ENCODE measurements at places on chromosomes 7 and 10.

DNA sequence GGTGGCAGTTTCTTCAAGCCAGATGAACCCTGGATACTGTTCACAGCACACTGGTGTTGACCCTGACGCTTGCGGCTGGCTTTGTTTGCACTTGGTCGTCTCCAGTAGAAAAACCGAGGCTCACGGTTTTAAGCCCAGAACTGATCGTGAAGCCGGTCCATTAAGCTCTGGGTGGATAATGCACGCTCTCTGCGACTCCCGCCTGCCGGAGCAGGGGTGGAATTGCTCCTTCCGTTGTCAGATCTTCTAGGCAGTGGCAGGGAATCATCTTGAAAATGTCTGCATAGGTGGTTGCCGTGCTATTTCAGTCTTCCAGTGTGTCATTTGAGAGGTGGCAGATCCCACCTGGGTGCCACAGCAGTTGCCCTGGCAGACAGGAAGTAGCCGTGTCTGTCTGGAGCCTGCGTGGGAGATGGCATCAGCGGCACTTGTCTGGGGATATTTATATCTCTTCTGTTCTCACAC is 35.9 kb upstream of the AP5Z1 start:
- DNase-seq, result no peak

DNA sequence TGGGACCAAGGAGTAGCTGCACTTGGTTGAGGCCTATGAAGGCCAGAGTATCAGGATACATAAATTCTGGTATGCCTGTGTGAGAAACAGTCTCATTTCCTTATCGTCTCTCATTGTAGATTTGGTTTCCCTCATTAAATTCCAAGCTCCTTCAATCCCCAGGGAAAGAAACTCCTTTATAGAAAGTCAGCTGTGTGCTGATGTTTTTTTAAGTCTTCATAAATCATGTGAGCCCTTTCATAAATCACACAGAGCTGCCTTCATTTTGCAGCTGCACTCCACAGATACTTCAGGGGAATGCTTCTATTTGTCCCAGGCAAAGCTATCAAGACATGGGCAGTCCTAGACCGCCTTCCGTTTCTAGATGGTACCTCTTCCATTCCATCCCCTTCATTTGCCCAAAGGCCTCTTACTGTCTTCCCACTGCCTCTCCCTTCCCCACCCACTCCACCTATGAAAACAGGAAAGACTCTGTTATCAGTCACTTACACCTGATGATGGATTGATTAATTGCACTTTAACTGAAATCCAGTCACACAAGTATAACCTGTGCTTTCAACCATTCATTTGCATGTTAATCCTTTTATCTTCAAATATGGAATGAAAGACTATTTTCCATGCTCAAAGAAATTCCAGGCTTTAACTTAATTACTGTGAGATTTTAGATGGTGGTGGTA is 290.2 kb downstream of the C7orf25 start:
- no peak for DNase-seq

DNA sequence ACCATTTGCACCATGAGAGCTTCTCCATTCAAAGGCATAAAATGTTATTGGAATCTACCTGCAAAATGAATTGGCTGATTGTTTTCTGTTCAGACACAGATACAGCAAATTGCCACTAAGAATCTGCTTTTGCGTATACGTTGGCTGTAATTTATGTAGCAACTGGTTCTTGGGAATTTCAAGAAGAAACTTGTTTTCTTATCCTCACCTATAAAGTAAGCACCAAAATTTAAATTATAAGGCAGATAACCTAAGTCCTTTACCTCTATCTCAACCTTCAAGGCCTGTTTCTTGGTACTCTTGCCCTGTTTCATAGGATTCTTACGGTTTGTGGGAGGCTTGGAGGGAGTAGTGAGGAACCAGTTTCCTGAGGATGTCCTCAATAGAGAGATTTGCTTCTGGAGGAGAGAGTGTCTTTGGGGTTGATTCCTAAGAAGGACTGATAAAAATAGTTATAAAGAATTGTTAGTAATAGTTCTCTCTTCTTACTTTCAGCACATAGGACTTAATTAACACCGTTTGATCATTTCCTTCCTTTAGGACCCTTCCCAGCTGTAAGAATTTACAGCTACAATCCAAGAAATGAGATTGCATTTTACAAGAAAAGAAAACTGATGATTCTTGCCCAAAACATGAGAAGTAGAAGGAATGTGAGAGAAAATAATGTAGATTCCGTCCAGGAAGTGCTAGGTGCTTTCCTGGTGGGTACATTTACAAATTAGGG is 2.0 kb downstream of the STAMBPL1 start:
- DNase-seq, result no peak

DNA sequence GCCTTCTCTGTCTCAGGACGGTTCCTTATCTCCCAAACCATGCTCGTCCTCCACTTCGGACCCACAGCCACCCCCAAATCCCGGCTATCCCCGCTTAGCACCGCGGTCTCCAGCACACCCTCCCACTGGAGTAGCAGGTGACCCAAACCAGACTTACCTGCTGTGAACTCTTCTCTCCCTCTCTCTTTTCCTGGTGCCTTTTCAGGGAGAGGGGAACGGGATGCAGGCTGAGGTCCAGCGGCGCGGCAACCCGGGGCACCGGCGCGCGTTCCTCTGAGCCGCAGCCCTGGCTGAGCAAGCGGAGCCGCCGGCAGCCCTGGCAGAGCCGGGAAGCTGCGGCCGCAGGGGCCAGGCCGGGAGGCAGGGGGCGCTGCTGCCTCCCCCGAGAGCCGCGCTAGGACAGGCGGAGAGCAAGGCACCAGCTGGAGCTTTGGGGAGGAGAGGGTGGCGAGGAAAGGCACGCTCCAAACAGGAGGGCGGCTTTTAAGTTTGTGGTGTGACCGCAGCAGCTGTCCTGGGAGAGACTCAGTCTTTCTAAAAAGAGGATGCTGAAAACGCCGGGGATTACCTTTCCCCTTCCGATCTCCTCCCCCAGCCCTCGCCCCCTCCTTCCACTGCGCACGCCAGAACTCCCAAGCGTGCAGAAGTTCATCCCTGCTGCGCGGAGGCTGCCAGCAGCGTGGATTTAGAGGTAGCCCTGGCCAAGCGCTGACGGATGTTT is at the start of gene SEMA3D:
Gene SEMA3D (minus strand): TSS at position 536 of the 721 bp plus-strand sequence. CDS start 65,165 bp downstream, outside the sequence.
- no peak for DNase-seq

DNA sequence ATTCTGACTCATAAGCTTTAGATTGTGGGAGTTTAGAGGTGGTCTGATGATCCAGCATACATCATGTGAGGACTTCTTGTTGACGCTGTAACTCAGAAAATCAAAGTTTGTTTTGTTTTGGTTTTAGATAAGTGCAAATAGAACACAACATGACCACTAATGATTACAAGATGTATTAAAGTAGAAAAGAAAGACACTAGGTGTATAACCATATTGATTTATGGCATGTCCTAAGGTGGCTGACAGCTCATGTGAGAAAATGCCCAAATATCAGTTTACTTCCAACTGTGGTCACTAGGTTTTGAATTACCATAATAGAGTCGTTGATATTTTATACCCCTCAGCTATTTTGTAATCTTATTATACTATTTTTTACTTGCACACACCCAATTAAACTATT is 1131.4 kb upstream of the PHF14 start:
- no peak for DNase-seq

DNA sequence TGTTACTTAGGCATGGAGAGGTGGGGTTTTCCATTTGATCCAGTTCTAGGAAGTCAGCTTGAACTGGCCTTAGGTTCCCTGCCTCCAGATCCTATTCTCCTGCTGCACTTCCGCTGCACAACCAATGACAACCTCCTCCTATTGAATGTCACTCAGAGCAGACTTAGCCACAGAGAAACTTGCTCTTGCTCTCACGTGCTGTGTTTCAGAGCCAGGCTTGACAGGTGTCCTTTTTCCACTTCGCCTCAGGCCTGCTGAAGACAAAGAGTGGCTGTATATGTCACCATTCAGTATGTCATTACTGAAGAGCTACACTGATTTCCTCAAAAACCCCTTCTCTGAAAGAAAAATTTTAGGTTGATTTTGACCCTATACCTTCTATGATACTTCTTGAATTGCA is 115.4 kb upstream of the ETV1 start:
- DNase-seq, result no peak

DNA sequence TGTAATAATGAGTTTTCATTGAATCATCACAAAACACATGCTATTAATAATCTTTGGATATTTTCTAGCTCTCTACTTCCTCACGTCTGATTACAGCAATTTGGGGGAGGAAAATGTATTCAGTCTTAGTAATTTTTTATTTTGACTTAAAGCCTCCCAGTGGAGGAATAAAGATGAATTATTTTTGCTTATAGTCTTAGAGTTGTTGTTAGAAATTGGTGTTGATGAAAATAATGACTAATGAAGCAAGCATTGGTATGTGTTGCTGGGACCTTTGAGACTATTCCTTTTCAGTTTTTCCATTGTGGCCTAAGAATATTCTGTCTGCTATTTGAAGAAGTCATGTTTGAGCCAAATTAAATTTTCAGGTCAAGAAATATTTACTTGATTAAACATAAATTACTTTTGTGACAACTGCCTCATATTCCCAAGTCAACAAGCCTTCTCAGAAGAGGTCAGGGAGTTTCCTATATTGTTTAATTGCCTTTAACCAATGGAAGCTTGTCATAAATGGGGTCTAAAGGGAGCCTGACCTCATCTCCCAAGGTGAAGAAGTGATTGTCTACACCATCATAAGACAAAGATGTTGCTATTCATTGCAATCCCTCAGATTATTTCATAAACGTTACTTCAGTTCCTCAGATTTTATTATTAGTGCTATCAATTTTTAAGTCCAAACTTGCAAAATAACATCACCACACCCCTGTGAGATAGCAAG is 90.0 kb downstream of the ST7 start:
- DNase-seq, result no peak

GRCh38 chr7:96331233-96331632 is 9.3 kb upstream of the SLC25A13 start:
- DNase-seq, result no peak

DNA sequence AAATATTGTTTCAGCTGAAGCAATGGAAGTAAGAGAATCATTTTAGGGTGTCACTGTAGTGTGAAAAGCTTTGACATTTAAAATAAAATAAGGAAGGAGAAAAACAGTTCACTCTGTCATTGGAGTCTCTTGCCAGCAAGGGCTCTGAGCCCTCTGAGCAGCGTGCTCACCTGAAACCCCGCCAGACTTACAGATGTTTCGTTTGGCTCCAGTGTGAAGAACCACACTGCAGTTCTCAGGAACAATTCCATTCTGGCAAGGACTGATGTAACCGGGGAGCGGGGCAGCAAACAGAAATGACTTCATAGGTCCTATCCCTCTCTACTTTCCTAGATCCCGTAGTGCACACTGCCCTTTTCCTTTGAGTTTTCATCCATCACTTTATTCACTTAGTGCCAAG is 164.3 kb downstream of the CELF2 start:
- no peak for DNase-seq

DNA sequence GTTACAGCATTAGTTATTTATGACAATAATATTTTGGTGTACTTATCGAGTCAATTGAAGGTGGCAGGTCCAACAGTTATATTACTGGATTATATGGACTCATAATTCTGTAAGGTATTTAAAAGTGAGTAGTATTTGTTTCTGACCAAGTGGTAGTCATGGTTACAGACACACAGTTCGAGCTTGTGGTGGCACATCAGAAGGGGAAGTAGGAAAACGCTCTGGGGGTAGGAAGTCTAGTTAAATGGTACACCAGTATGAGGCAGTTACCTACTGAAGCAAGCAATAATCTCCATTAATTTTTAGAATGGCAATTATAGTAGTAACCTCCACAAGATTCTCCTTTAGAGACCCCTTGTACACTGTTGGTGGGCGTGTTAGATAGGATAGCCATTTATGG is 541.2 kb downstream of the ETV1 start:
- DNase-seq, result no peak

GRCh38 chr7:136359333-136359903 is 382.3 kb upstream of the MTPN start:
- DNase-seq, result no peak

- DNase-seq, result no peak
These were observed 9.8 kb downstream of the WDFY4 start for GRCh38 chr10:48694371-48695030.

DNA sequence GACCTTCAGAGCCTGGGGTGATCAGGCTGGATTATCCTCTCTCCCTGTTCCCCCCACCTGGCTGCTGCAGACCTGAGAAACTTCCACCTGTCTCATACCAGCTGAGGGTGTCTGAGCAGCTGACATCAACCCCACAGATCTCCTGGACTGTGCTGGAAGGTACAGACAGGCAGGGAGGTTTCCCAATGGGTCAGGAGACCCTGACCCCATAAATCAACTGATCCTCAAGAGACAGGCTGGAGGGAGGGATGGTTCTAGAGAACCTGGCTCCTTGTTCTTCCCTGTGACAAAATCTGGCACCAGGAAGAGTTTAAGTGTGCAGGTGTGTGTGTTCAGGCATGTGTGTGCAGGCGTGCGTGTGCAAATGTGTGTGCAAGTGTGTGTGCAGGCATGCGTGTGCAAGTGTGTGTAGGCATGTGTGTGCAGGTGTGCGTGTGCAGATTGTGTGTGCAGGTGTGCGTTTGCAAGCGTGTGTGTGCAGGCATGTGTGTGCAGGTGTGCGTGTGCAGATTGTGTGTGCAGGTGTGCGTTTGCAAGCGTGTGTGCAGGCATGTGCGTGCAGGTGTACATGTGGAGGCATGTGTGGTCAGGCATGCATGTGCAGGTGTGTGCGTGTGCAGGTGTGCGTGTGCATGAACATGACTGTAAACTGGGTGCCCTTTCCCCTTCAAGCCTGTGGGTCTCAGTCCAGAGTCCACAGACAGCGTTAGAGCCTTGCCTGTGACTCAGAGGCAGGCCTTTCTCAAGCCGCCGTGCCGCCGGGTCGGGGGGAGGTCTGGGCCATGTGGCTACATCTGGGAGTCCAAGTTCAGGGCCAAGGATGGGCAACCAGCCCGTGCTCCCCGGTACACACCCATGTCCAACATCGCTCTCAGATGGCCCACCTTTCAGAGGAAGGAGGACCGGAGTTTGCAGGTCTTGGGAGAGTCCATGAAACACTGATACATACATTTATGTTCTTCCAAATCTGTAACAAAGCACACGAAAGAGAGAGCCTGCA is 50.1 kb upstream of the ELN start:
- no peak for DNase-seq

DNA sequence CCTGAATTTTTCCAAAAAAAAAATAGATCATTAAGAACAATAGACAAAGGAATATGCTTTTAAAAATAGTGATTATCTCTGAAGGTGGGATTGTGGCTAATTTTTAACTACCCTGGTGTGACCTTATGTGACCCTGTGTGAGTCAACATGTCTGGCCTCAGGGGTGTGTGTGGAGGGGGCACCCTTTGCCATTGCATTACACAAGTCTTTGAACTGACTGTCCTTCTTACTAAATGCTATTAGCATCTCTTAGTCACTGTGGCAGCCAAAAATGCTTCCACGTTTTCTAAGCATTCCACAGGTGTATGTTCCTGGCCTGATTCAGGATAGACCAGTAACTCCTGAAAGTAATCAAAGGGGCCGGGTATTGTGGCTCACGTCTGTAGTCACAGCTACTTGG is 175.4 kb downstream of the MGMT start:
- DNase-seq, result no peak

- no peak for DNase-seq
These were observed 72.4 kb downstream of the DNAJB6 start for GRCh38 chr7:157409149-157409752.

- no peak for DNase-seq
These were observed 59.6 kb upstream of the AKR1E2 start for GRCh38 chr10:4766454-4766853.

GRCh38 chr7:77729574-77730348 is 33.5 kb downstream of the RSBN1L start:
- DNase-seq, result no peak

GRCh38 chr7:116809636-116810266 is 52.6 kb upstream of the CAPZA2 start:
- DNase-seq, result no peak

All from stimulated activated CD4-positive, alpha-beta T cell treated with anti-CD3 and anti-CD28 coated beads, Interleukin-1b, Interleukin-23, amount 100 ng/mL, for 1 hour (primary cell).